Right hindlimb (tissue), 1 donor: ENCODE measurements at places on chromosomes 6 and 20.

DNA sequence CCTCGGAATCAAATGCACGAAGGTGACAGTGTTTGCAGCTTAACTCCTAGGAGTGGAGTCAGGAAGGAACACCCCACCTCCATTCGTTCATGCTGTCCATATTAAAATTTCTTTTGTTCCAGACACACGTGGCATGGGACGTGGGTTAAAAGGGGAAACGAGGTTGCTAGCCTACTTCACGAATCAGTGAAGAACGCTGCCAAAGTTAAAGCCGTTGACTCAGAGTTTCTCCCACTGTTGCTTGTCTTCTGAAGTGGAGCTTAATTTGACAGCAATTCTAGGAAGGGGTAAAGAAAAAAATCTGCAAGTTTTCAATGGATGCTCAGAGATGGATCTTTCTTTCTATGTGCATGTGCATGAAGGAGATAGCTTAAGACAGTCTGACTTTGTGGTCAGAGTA lies 499.1 kb downstream of the CD83 start:
- no peak for DNase-seq

- DNase-seq = no peak
Observed at GRCh38 chr6:37155394-37156312, 14.3 kb upstream of the PIM1 start.

- peak; percentile 92 for DNase-seq
Observed at GRCh38 chr6:158868890-158869825, 50.0 kb upstream of the EZR start.

DNA sequence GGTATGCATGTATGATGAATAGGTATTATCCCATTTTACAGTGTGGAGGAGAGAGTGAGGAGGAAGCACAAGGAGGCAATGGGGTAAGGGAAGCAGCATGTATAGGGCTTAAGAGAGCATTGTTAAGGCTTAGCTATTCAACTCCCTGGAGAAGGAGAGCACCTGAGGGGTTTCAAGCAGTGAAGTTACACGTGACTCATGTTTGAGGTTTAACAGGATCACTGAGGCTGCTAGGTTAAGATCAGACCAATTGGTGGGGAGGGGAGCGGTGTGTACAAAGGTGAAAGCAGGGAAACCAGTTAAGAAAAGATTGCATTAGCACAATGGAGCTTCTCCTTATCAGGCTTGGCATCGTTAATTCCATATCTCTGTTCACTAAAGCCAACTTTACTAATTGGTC lies 64.4 kb upstream of the NHSL1 start:
- no peak for DNase-seq

DNA sequence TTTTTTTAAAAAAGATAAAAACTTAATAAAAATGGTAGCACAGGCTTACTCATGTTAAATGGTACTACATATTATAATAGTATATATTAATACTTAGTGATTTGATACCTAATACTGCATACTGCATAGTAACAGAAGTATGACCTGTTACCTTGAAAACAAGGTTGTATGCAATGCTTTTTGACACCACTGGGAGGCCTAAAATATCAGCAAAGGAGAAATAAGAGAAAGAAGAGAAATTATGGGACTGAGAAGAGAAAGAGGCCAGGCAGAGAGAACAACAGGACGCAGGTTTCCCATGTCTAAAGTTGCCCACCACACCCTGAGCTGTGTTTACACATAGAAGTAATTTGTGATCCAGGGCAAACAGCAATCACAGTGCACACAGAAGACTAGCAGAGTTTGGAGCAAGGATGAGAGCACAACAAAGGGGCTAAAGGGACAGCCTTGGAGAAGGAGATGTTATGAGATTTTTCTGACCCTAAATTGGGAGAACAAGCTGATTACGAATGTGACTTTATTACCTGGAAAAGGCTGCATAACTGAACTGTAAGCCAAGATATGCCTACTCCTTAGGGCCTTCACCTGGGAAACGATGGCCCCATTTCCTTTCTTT lies 73.2 kb downstream of the ROS1 start:
- no peak for DNase-seq

GRCh38 chr6:128632131-128632530 lies 111.7 kb upstream of the PTPRK start:
- DNase-seq = no peak

DNA sequence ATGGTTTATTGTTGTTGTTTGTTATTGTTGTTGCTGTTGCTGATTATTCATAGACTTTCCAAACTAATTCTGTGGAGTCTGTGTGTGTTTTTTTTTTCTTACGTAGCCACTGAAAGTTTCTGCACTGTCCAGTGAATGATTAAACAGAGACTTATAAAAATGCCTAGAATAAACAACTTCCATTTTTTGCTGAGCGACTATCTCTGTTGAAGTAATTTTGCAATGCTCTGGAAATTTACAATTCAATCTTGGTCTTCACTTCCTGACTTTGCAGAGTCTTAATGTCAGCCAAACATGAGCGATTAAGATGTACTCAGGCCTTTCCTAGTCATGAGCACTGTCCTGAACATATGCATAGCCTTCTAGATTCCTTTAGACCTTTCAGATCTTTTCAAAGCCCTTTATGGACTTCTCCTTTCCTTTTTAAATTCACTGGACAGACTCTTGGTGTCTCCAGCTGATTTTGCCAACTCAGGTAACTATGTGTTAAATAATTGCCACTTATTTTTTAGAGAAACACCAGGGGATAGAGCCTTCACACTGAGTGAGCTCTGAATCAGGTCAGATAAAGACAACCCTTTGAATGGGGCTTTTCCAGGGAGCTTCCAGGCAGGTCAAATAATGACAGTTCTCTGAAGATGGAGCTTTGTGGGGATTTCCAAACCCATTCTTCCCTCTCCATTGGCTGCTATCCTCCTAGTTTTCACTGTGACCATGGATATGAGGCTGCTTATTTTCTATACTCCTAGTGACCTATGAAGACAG lies 622.8 kb upstream of the EPHA7 start:
- DNase-seq = no peak

GRCh38 chr6:149683256-149683859 lies 34.5 kb downstream of the LATS1 start:
- DNase-seq = no peak

- no peak for DNase-seq
Observed at GRCh38 chr20:43579861-43580793, 10.6 kb upstream of the IFT52 start.

DNA sequence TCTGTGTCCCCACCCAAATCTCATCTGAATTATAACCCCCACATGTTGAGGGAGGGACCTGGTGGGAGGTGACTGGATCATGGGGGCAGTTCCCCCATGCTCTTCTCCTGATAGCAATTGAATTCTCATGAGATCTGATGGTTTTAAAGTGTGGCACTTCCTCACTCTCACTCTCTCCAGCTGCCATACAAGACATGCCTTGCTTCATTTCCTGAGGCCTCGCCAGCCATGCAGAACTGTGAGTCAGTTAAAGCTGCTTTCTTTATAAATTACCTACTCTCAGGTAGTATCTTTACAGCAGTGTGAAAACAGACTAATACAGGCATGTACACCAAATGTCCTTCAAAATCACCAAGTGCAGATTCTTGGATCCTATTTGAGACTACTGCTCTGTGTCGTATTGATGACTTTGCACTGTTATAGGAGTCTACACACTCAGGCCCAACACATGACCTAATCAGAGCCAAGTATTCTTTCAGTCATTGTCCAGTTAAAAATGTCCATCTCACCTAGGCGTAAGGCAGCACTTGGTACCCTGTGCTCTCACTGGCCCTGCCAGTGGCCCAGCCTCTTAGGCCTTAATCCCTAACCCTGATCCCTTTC lies 52.8 kb upstream of the UST start:
- DNase-seq = no peak

DNA sequence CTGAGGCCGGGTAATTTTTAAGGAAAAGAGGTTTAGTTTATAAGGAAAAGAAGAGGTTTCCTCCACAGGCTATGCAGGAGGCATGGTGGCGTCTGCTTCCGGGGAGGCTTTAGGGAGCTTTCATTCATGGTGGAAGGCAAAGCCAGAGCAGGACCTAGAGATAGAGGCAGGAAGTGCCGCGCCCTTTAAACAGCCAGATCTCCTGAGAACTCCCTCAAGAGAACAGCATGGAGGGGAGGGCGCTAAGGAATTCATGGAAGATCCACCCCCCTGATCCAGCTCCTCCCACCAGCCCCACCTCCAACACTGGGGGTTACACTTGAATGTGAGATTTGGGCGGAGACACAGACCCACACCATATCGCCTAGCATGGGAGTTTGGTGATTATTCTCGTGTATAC lies 13.9 kb upstream of the DACT2 start:
- no peak for DNase-seq

GRCh38 chr6:69953491-69953890 lies 87.1 kb downstream of the COL19A1 start:
- DNase-seq = peak; percentile 22

GRCh38 chr20:58155148-58155925 lies 73.1 kb downstream of the ANKRD60 start:
- DNase-seq = no peak

DNA sequence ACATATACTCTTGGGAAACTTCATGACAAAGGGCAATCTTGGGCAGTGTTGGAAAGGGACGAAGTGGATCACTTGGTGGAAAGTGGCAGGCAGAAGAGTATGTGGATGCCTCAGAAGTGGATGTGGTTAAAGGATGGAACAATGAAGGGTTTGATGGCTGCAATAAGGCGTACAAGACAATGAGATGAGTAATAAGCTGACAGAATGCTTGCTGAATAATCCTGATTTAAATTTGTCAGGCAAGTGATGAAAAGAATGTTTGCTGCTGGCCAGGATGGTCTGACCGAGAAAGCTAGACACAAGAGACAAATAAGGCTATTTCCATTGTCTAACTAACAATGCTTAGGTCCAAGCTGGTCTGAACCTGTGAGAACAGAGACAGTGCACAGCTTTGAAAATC lies 61.6 kb upstream of the CEP85L start:
- no peak for DNase-seq

DNA sequence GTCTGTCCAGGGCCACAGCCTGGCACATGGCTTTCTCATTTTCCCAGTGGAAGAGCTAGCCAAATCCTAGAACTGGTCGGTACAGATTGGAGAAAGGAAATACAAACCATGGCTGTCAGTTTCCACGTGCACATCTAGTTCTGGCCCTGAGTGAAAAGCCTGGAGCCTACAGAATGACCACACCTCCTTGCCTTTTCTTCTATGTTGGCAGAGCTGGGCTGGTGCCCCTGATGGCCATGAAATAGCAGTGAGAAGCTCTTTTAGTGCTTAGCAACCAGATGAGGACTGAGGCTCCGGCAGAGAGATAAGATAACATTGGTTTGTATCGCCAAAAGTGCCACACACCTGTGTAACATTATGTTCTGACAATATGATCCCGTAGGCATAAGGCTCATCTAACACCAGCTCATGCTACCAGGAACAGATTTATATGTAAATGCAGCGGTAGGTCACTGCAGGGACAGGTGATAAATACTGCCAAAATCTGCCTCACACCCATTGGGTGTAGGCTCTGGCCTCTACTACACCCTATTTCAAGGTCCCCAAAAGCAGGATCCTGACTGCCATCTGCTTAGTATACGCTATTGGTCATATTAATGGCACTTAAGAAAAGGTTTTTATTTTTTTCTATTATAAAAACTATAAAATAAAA lies 39.9 kb upstream of the TBC1D7 start:
- no peak for DNase-seq

DNA sequence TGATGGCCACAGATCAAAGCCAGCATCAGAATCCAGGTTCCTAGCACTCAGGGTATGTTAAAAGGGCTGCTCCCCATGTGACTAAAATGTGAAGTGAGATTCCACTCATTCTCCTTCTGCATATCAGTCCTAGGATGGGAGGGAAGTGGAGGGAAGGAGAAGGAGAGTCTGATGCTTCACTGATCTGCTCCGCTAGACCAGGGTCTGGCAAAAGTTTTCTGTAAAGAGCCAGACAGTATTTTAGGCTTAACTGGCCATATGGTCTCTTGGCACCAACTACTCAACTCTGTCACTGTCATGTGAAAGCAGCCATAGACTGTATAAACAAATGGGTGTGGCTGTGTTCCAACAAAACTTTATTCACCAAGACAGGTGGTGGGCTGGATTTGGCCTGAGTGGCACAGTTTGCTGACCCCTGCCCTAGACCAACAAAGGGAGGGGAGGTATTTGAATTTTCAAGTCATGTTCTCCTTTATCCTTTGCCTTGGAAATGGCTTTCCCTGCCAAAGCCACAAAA lies 22.6 kb downstream of the GHRH start:
- DNase-seq = peak; percentile 58

GRCh38 chr6:42197555-42198362 lies 3.0 kb upstream of the GUCA1B start:
- DNase-seq = no peak

- DNase-seq = no peak
Observed at GRCh38 chr20:58818586-58819285, 32.0 kb downstream of the GNAS-AS1 start.

DNA sequence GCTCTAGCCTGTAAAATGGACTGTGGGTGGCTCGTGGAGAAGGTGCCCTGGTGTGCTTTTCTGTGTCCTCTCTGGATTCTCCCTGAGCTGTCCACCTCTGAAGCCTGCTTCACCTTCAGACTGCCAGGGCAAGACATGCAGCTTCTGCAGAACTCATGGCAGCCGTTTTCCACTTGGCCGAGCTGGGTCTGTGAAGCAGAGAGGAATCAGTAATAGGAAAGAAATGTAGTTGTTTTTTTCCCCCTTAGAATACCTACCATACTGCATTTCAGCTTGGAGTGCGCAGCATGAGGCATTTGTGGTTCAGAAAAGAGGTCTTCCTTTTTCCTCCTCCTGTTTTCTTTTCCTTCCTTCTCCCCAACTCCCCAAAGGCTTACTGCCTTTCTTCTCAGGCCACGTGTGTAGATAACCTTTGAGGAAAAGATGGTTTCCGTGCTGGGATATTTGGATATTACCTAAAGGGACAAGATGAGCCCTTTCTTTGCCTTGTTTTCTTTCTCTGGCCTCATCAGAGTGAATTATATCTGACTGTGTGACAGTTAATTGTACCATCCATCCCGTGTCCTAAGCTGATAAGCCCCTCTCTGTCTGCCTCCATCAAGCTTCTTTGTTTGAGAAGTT lies 39.4 kb downstream of the RREB1 start:
- DNase-seq = no peak

- peak; percentile 89 for DNase-seq
Observed at GRCh38 chr6:17032988-17033634, 68.7 kb upstream of the STMND1 start.

DNA sequence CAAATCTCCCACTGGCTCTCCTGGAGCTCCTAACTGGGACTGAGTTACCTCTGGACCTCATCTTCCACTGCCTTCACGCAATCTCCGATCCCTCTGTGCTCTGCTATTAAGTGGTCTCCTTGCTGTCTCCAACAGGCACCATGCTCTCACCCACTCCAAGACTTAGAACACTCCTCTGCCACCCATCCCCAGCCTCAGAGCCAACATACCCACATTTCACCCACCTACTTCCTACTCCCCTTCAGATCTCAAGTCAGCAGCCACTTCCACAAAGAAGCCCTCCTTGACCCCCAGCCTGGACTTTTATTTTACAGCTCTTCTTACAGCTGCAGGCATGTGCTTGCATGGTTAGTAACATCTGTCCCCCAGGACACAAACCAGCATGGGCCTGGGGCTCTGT lies 29.6 kb upstream of the NOL4L start:
- no peak for DNase-seq

GRCh38 chr20:46400253-46400652 lies 6.2 kb downstream of the ELMO2 start:
- DNase-seq = no peak
